ENCODE measurements at places on chromosomes 11 and 22. TPM values are rescaled to one million over a fixed set of nuclear protein-coding genes. Genes with fewer than 3 reads are reported as not detected.

The CERK gene
- 32.6 TPM for total RNA-seq

The LRRC74B gene
- not detected for total RNA-seq

The BBOX1 gene
- total RNA-seq: not detected

The XKR3 gene
- not detected for total RNA-seq

The APOL5 gene
- not detected for total RNA-seq

The C11orf52 gene
- 0.38 TPM for total RNA-seq

The ATP6V1E1 gene
- total RNA-seq: 143 TPM

The TOM1 gene
- 30.1 TPM for total RNA-seq

The OR51B4 gene
- total RNA-seq: not detected

The APOBEC3B gene
- total RNA-seq: 0.82 TPM

The OR5A1 gene
- total RNA-seq: not detected

The FAM168A gene
- total RNA-seq: 10.2 TPM

The TRIM51 gene
- total RNA-seq: not detected

The TRIM48 gene
- not detected for total RNA-seq

The PANX3 gene
- not detected for total RNA-seq

The OLFML1 gene
- 0.15 TPM for total RNA-seq

The CARNS1 gene
- total RNA-seq: under 0.01 TPM

The PRODH gene
- total RNA-seq: 0.08 TPM

The IGF2 gene
- 0.83 TPM for total RNA-seq

The FIBIN gene
- 61.7 TPM for total RNA-seq

The FXYD2 gene
- total RNA-seq: not detected

The CNTF gene
- total RNA-seq: 0.90 TPM

The ZDHHC13 gene
- 14.7 TPM for total RNA-seq

The ENTHD1 gene
- not detected for total RNA-seq

The OR8B12 gene
- not detected for total RNA-seq

The GP1BB gene
- total RNA-seq: not detected

The FAM111B gene
- total RNA-seq: 0.12 TPM

The TMEM225 gene
- not detected for total RNA-seq

The OTOG gene
- not detected for total RNA-seq

The MOV10L1 gene
- total RNA-seq: 0.23 TPM

The C1QTNF4 gene
- 0.08 TPM for total RNA-seq

The MRGPRE gene
- total RNA-seq: not detected

The TIMM8B gene
- total RNA-seq: 99.0 TPM

The OPCML gene
- 0.08 TPM for total RNA-seq

The MS4A3 gene
- total RNA-seq: not detected

The BIRC3 gene
- 0.47 TPM for total RNA-seq

The THY1 gene
- total RNA-seq: 7.3 TPM
